ENCODE measurements at places on chromosomes 1 and 21.

- DNase-seq = no peak
These were observed 2.7 kb upstream of the MYOC start for GRCh38 chr1:171654942-171655745.

GRCh38 chr1:110728388-110729001, 53.8 kb upstream of the KCNA3 start:
- DNase-seq = no peak

- DNase-seq = no peak
These were observed 8.7 kb upstream of the ZNF691 start for GRCh38 chr1:42837709-42838108.

GRCh38 chr1:70331962-70332361, 22.6 kb downstream of the ANKRD13C start:
- no peak for DNase-seq
